Uterus (tissue), 4 donors: ENCODE measurements at places on chromosomes 1 and 21. TPM values are rescaled to one million over a fixed set of nuclear protein-coding genes. Genes with fewer than 3 reads are reported as not detected.

- DNase-seq, result no peak
Measured at GRCh38 chr21:44259082-44259705, 2.5 kb downstream of the DNMT3L start.

DNA sequence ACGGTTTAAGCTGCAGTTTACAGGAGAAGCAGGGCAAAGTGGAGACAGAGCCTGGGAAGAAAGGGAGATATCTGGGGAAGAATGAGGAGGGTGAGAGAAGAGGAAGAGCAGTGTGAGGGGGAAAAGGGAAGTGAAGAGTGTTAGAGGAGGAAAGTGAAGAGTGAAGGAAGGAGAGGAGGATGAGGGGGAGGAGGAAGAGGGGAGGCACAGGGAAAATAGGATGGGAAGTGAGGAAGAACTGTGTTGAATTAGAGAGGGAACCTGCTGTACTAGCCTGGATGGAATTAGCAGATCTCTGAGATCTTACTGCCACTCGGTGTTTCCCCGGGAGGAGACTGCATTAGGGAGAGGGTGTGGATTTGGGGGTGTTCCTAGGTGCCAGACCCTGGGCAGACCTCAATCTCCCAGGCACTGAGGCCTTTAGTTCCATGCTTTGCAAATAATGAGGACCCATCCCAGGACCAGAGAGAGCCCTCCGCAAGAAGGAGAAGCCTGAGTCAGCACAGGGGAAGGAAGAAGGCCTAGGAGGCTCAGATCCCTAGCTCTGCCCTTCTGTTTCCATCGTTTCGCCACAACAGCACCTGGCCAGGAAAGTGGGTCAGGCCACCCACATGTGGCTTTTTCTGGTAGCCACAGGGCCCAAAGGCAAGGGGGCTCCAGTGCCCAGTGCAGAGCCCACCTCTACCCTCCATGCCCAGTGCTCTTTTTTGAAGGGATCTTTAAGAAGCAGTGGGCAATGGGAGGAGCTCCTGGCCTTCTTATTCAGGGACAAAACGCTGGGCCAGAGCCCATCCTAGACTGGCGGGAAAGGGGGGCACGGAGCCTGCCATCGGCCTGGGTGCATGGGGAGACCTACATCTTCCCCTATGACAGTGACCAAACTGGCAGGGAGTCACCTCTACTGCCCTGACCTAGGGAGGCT lies 2.0 kb downstream of the LRRN2 start:
- no peak for DNase-seq

The ENAH gene
- total RNA-seq, result 56.9 TPM

GRCh38 chr1:183234660-183235476 lies 48.8 kb downstream of the LAMC2 start:
- peak; percentile 92 for DNase-seq

GRCh38 chr1:183886853-183887252 lies 81.9 kb downstream of the RGL1 start:
- no peak for DNase-seq

- peak; percentile 73 for DNase-seq
Measured at GRCh38 chr1:205247130-205247921, 19.6 kb downstream of the TMCC2 start.

The DENND2C gene
- total RNA-seq, result 4.4 TPM

GRCh38 chr1:186325239-186325638 lies 49.8 kb downstream of the TPR start:
- no peak for DNase-seq

DNA sequence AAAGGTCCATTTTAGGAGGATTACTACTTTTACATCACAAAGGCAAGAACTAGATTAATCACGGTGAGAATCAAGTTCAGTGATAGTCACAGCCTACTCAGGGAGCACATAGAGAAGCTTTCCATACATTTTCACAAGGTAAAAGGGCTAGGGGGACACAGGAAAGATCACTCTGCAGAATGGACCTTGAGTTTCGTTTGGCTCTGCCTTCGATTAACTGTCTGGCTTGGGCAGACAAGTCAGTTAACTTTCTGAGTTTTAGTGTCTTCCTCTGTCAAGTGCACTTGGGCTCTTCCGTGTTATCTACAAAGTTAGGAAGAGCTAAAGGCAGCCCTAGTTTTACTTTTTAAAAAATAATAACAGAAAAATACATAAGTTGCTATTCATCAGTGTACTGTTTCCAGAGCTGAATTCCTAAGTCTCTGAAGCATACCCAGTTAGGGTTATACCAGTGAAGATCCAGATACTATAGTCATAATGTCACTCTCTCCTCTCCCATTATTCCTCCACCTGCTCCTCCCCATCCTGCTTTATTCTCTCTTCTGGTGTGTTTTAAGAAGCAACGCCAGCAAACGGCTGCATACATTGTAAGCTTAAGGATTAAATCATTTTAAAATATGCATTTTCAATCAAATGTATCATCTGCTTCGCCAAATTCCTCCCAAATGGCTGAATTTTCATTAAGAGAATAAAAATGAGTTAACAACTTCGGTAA lies 1.7 kb downstream of the CEP170 start:
- DNase-seq, result no peak

DNA sequence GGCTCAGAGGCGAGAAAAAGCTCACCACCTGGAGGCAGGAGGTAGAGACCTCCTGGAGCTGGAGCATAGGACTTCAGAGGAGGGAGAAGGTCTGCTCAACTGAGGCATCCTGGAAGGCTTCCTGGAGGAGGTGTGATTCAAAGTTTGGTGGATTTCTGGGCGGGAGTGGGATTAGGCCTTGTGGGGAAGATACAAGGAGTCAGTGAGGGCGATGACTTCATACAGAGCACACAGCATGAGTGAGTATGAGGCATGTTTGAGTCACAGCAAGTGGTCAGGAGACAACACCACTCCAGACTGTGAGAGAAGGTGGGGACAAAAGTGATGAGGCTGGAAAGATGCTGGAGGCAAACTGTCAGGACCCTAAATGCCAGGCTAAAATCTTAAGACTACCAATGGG lies 77.6 kb downstream of the MATN1 start:
- no peak for DNase-seq

DNA sequence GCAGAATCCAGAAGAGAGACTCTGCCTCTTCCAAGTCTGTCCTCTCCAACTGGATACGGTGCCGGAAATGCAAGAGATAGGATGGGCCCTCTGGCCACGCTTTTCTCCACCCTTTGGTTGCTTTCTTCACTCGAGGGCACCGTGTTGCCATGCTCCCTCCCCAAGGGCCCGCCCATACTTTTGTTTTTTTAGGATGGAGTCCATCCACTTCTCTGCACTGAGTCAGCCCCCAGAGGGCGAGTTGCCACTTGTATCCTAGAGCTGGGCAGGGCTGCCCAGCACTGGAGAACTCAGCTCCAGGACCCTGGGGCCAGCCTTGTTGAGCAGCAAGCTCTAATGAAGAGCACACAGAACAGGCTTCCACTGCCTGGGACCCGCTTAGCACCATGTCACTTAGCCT lies 25.5 kb downstream of the IFNGR2 start:
- no peak for DNase-seq

- no peak for DNase-seq
Measured at GRCh38 chr1:63124666-63125191, 197.6 kb upstream of the FOXD3 start.

- DNase-seq, result no peak
Measured at GRCh38 chr1:51532853-51533252, 13.8 kb upstream of the EPS15 start.

The SOD1 gene
- 156 TPM for total RNA-seq

DNA sequence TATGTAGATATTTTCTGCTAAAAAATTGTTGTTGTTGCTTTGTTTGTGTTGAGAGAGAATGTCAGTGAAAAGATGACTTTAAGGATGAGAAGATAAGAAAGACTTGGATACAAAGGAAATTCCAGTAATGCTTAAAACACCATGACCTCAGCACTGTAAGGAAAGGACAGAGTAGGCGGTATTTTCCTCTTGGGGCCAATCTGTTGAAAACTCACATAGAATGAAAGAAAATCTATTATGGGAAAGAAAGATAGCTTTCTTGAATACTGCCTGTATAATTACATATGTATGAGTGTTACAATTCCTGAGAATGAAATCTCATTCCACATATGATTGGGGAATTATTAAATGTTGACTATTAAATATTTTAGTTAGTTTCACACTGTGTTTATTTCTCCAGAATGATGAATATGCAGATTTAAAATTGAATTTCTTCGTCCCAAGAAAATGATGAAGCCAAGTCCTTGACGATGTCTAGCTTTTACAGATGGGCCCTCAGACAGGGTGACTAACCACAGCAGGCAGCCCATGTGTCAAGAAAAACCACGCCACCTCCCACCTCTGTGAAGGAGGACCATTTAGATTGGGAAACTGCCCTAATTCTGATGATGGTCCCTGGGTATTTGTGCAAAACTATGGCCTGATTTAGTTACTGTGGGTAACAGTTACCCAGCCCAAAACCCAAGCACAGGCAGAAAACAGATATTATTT lies 49.7 kb upstream of the LMO4 start:
- DNase-seq, result no peak

DNA sequence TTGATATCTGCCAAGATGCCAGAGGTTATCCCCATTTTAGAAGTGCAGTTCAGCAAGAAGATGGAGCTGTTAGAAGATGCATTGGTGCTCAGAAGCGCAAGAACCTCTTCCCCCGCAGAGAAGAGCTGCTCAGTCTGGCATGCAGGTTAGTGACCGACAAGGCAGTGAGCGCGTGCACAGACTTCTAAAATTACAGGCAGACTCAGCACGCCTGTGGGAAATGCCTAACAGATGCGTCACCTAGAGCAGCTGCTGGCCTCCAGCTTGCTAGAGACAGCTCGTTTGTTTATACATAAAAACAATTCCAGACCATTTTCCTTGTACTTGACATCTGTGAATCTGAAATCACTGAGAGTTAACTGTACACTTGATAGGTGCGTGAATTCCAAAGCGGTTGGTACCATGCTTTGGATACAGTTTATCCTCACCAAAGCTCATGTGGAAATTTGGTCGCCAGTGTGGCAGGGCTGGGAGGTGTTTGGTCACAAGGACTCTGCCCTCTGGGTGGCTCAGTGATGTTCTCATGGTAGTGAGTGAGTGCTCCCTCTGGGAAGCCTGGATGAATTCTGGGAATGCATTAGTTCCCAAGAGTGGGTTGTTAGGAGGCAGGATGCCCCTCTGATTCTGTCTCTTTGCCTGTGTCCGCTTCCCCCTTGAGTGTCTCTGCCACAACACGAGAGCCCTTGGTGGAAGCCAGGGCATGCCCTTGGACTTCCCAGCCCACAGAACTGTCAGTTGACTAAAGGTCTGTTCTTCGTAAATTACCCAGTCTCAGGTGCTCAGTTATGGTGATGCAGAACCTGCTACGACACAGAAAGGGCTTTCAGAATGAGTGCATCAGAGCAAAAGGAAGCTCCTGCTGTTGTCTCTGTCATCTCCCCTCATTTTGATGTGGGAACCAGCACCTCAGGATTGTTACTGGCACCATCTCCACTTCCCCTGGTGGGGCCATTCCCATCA lies 24.4 kb downstream of the SNAP47 start:
- peak; percentile 81 for DNase-seq

- no peak for DNase-seq
Measured at GRCh38 chr1:208204779-208205178, 39.4 kb downstream of the PLXNA2 start.

- no peak for DNase-seq
Measured at GRCh38 chr1:154964359-154964758, 2.8 kb upstream of the PYGO2 start.

- DNase-seq, result peak; percentile 81
Measured at GRCh38 chr1:153494976-153495535, 34.6 kb upstream of the S100A7 start.

- DNase-seq, result no peak
Measured at GRCh38 chr1:114102136-114102535, 51.5 kb downstream of the SYT6 start.

DNA sequence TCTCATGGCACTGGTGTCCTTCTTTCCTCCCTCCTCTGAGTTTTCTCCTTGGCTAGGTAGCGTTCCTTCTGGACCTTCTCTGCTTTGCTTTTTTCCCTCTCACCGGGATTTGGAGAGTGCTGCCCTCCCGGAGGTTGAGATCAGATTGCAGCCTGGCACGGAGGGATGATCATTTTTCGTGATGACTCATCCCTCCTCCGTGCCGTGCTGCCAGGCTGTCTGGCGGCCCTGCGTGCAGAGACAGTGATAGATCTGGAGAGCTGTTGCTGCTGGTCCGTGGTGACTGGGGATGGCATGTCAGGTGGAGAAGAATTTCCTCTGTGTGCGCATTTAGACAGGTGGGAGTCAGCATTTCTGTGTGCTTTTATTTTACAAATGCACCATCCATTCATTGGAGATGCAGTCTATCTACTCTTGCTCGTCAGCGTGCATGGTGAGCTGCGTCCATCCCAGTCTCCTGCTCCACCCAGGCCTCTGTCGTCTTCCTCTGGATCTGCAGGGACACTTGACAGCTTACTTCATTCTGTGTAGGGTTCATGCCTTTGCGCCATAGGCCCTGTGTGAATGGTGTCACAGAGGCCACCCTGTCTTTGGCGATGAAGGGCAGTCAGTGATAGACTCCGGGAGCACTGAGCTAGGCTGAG lies 104.4 kb downstream of the PCBP3 start:
- no peak for DNase-seq

The LEFTY2 gene
- total RNA-seq, result 38.5 TPM

The CD5L gene
- not detected for total RNA-seq

- DNase-seq, result peak; percentile 36
Measured at GRCh38 chr1:35851132-35851869, 31.7 kb upstream of the AGO1 start.

GRCh38 chr1:185786524-185786923 lies 52.3 kb downstream of the HMCN1 start:
- DNase-seq, result no peak

DNA sequence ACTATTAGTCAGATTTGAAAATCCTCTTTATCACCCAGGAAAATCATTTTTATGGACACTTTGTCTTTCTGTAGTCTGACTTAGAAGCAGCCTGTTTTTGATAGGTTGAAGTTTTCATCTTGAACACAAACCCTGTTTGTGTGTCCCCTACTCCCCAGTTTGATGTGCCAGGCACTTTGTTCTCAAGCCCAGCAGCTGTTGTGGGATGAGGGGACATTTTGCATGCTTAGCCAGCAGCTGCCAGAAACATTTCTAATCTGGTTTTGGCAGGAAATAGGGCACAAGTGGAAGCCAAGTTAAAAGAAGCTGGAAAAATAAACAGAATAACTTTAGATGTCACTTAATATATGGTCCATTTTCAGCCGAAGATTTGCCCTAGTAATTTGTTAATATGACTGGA lies 29.9 kb downstream of the ACTN2 start:
- DNase-seq, result no peak

The TACSTD2 gene
- 0.73 TPM for total RNA-seq

DNA sequence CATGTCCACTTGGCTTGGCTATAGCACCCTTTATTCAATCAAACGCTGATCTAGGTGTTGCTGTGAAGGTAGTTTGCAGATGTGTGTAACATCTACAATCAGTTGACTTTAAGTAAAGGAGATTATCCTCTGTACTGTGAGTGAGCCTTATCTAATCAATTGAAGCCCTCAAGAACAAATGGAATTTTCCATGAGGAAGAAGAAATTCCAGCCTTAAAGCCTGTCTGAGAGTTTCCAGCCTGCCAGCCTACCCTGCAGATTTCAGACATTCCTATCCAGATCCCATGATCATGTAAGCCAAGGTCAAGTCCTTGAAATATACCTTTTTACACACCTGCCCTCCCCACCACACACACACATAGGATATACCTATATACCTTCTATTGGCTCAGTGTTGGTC lies 696.7 kb downstream of the MRPL39 start:
- DNase-seq, result no peak

The CLCA1 gene
- total RNA-seq, result not detected
